Esophagus mucosa (tissue), 1 donor: ENCODE measurements at places on chromosomes 11 and 22.

DNA sequence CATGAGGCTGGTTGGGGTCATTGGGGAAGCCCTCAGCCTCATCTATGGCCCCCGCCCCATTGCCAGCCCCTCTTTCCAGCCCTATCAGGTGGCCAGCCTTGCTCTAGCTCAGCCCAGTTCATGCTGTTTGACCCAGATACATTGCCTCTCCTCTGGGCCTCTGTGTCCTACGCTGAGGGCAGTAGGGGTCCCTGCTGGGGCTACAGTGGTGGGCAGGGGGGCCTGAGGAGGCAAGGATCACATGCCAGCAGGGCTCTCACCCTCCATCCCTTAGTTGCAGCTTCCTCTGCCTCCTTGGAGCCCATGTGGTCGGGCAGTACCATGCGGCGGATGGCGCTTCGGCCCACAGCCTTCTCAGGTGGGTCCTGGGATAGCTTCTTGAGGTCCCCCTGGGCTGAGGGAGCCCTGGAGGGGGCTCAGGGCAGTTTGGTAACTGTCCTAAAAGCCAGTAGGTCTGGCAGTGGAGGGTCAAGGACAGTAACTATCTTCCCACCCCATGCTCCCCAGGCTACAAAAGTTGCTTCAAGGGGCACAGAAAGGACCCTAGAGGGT, 19.2 kb downstream of the EMID1 start:
- ATAC-seq = peak; percentile 12

GRCh38 chr11:44725016-44725685, 1.6 kb upstream of the TSPAN18 start:
- ATAC-seq = no peak

DNA sequence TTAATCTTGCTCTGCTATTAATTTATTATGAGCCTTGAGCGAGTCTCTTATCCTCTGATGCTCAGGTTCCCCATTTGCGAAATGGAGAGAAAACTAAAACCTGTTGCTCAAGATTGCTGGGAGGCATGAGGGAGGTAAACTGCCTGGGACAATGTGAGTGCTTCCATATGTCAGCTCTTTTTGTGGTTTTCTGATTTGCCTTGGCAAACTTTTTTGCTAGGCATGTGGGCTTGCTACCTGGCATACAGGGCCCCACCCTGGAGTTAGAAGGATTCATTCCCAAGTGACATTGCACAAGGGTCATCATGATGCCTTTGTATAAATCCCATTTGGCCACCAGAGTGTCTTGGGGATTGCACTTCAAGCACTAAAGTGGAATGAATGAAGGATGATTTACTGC, 22.4 kb downstream of the TSPAN18 start:
- ATAC-seq = no peak

- no peak for ATAC-seq
Observed at GRCh38 chr22:20215742-20216141, 52.4 kb downstream of the RTN4R start.

GRCh38 chr11:66326261-66327111, 9.6 kb upstream of the CD248 start:
- ATAC-seq = peak; percentile 1

DNA sequence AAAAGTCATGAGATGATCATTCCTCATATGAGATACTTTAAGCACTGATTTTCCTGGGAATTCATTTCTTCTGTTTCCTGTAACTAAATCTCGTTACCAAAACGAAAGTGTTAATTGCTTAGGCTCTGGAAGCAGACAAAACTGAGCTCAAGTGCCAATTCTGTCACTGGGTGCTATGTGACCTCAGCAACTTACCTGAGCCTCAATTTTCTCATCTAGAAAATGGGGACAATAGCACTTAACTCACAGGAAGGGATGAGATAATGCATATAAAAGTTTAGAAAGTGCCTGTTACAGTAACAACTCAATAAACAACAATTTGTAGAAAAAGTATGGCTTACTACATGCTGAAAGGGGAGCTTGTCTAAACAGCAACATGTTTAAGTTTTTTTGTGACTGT, 170.2 kb upstream of the MTMR2 start:
- ATAC-seq = no peak

- ATAC-seq = peak; percentile 69
Observed at GRCh38 chr22:22753526-22754267, 109.3 kb downstream of the GGTLC2 start.

- ATAC-seq = no peak
Observed at GRCh38 chr11:59698506-59698905, 15.1 kb downstream of the OR10V1 start.

DNA sequence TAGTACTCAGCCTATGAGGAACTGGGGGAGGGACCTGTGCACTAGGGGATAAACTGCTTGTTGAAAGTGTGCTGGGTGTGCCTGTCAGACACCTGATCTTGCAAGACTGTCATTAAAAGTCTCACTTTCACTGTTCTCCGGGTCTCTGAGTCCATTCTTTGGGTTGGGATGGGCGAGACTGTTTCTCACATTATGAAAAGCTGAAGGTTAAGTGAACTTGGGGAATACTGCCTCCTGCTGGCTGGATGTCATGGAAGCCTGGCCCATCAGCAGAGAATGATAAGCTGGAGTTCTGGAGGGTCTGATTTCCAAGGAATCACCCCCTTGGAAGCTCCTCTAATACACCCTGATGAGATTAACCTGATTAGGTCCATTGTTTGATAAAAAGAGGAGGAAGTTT, 9.0 kb upstream of the VPREB1 start:
- no peak for ATAC-seq

GRCh38 chr11:64204464-64204989, 2.0 kb upstream of the FERMT3 start:
- peak; percentile 69 for ATAC-seq
